ENCODE measurements at places on chromosomes 16 and 17.
A peak's percentile ranks its signal among the peaks of the same experiment; 100 is the strongest.

DNA sequence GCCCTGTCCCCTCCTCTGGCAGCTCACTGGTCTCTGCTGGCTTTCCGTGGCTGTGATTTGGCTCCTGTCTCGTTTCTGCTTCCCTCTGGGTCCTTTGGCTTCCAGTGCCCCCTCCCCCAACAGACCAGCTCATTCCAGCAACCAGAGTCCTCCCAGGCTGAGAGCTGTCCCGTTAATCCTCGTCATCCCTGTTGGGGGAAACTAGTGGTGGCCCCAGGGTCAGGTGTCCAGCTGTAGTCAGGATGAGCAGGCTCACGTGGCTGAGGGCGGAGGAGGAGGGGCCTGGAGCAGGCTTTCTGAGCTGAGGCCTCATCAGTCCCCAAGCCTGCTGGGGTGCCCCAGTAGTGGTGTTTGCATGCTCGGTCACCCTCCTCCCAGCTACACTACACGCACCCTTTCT is 10.7 kb upstream of the CBX4 start:
- DNase-seq: no peak

DNA sequence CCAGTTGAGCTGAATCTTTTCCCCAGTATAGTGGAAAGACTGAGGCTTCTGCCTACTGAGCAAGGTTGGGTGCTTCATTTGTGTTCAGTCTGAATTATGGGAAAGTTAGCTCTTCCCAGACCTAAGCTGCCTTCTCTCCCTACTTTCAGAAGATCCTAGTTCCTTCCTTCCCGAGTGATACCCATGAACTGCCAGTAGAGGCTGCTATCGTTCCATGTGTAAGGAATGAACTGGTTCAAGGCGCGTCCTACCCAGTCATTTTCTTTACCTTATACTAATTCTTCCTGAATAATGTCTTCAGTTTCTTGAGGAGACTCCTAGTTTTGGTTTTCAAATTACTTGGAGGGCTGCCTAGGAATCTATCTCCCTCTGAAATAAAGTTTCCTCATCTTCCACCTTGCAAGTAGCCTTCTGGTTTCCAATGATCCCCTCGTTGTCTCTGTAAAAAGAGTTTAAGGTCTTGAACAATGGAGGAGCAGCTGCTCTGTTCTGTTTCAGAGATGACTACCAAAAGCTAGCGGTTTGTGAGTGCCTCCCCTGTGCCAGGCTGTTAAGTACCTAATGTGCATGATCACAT is 934 bp upstream of the AOC2 start:
- peak; percentile 74 for DNase-seq

GRCh38 chr16:10181196-10182162 is 749 bp downstream of the GRIN2A start:
- DNase-seq: peak; percentile 54

- peak; percentile 38 for DNase-seq
These were observed 366.7 kb downstream of the KCNJ2 start for GRCh38 chr17:70535986-70536385.

- no peak for DNase-seq
These were observed 28.1 kb downstream of the EMP2 start for GRCh38 chr16:10552281-10552680.

- no peak for DNase-seq
These were observed 169.1 kb downstream of the HS3ST3B1 start for GRCh38 chr17:14469971-14470370.
